ENCODE measurements at places on chromosomes 1 and 21. TPM values are rescaled to one million over a fixed set of nuclear protein-coding genes. Genes with fewer than 3 reads are reported as not detected.

- H3K27ac ChIP-seq, result no peak overlapping the region
- H3K4me1 ChIP-seq, result peaks cover 8% of the 10 kb centered on the region
- H3K27me3 ChIP-seq, result no peaks in the 10 kb centered on the region
- no peak for DNase-seq
Measured at GRCh38 chr1:62097464-62097863, 97.2 kb upstream of the L1TD1 start.

DNA sequence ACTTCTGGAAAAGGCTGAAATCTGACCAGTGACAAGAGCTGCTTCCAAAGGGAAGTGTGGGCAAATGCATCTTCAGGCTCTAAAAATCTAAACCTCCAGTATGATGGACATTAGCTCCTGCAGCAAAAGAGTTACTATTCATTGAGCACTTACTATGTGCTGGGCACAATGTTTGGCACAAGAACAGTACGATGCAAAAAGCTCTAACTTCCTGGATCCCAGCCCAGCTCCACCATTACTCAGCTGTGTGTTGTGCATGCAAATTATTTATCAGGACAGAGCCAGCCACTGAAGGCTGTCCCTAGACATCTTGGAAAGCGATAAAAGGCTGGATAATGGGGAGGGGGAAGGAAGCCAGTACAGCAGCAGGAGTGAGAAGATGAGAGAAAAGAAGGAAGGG is 143.5 kb downstream of the ELAVL4 start:
- H3K4me3 ChIP-seq, result no peak overlapping the region
- H3K36me3 ChIP-seq, result no peaks in the 10 kb centered on the region
- no peak for DNase-seq

DCDC2B gene
- total RNA-seq, result not detected

DNA sequence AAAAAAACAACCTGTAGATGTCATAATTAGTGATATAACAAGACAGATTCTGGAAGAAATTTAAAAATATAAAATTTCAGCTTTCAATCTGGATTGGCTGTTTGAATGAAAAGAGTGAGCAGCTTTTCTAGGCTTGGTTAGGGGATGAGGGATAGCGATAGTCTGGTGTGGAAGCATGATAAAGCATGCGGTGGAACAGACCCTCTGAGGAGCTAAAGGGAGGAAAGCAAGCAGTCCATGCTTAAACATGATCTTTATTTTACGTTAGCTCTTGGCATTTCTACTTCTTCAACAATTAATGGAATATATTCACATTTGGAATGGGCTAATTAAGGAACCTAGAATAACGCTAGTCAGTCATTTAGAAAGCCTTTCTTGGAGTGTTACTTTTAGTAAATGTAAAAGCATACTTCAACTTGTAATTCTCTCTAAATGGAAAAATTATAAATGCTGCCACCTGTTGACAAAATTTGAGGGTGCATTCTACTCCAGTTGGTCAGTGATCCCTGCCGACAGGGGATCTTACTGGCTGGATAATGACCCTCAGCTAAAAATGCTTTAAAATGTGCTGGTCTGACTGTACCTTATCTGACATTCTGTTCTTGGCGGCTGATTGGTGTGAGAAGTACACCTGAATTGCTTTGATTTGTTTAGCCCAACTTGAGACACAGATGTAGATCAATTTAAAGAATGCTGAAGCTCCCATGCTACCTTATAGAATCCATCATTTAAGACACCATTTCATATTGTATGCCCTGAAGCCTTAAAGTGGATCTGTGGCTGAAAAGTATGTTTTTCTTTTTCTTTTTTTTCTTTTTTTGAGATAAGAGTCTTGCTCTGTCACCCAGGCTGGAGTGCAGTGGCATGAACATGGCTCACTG is 61.2 kb downstream of the AK4 start:
- H3K27ac ChIP-seq, result no peak overlapping the region
- H3K4me1 ChIP-seq, result peaks cover 9% of the 10 kb centered on the region
- no peak overlapping the region for H3K4me3 ChIP-seq
- DNase-seq, result no peak

GRCh38 chr21:26982767-26983166 is 15.9 kb upstream of the ADAMTS5 start:
- no peak overlapping the region for H3K27ac ChIP-seq
- H3K27me3 ChIP-seq, result no peaks in the 10 kb centered on the region
- peaks cover 3% of the 10 kb centered on the region for H3K4me1 ChIP-seq

SH3D21 gene
- 10.8 TPM for total RNA-seq

APOBEC4 gene
- not detected for total RNA-seq

TATDN3 gene
- 12.2 TPM for total RNA-seq

DNA sequence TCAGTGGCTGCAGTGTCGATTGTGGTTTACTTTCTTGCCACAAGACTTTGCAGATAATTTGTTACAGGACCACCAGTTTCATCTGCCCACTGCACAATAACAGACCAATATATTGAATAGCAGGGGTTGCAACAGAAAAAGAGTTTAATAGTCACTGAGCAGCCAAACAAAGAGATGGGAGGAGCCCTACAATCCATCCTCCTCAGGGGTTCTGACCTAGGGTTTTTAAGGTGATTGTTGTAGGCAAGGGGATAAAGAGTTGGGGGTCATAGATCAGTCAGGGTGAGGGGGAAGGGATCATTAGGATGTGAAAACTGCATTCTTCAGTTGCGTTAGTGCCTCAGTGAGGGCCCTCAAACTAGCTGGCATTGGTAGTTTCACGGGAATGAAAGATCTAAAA is 110.7 kb upstream of the OLFM3 start:
- H3K4me1 ChIP-seq, result no peaks in the 10 kb centered on the region
- no peak overlapping the region for H3K27ac ChIP-seq
- H3K36me3 ChIP-seq, result no peaks in the 10 kb centered on the region
- DNase-seq, result no peak

DNA sequence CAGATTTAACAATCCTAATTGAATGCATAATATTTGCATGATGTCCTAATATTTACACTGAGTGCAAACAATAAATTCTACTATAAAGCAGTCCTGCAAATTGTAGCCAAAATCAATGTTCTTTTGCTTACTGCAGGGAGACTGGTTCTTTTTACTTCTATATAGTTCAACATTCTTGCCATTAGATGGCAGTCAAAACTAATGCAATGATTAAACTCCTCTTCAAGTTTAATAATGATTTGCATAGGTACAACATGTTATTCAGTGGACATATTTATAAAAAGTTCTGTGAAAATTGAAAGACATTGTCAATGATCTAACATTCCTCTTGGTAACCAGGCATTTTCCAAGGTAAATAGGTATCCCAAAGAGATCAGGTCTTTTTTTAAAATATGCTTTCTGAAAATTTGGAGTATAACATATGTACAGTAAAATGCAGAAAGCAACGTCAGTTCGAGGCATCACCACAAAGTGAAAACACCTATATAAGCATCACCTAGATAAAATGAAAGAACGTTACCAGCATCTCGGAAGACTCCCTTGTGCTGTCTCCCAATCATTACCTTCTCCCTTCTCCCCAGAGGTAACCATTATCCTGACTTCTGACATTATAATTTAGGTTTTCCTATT is 9.8 kb upstream of the FNBP1L start:
- no peaks in the 10 kb centered on the region for H3K27me3 ChIP-seq
- no peak overlapping the region for H3K27ac ChIP-seq
- H3K4me1 ChIP-seq, result peaks cover 4% of the 10 kb centered on the region
- no peak overlapping the region for H3K4me3 ChIP-seq

GRCh38 chr21:38486706-38487105 is 11.6 kb downstream of the ERG start:
- H3K4me1 ChIP-seq, result peaks cover 75% of the 10 kb centered on the region
- peak overlapping the region; percentile 89 for H3K27ac ChIP-seq
- no peak for DNase-seq
- peaks cover 4% of the 10 kb centered on the region for H3K36me3 ChIP-seq
- H3K27me3 ChIP-seq, result no peaks in the 10 kb centered on the region

- peaks cover 18% of the 10 kb centered on the region for H3K4me1 ChIP-seq
- no peak overlapping the region for H3K27ac ChIP-seq
- no peak overlapping the region for H3K4me3 ChIP-seq
- H3K27me3 ChIP-seq, result no peaks in the 10 kb centered on the region
- DNase-seq, result no peak
Measured at GRCh38 chr21:25509862-25510261, 97.4 kb downstream of the MRPL39 start.

DNA sequence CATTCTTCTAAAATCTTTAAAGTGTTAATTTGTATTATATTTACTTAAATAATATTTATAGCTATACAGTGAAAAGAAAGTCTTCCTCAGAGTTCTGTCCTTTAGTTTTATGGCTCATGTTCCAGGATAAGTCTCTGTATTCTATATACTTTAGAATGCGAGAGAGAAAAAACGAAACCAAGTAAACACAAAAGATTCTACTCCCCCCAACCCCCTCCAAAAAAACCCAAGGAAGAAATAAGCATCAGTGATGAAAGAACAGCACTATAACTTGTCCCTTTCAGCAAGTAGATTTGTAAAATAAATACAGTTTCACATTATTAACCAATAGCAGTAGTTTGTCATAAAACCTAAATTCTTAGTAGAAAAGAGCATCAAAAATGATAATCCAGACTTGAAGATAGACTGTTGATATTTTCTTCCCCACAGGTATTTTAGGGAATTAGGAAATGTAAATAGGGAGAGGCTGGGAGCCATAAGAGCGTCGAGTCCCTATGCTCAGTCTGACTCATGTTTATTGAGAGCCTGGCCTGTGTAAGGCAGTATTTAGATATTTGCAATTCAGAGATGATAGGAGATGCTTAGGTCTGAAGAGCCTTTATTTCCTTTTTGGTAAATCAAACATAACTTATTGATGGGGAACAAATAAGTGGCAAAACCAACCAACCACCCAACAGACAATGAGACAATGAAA is 35.5 kb downstream of the CDC14A start:
- DNase-seq, result no peak
- peak overlapping the region; percentile 81 for H3K27ac ChIP-seq

USF1 gene
- total RNA-seq, result 34.3 TPM

GRCh38 chr1:219549215-219549614 is 63.7 kb downstream of the ZC3H11B start:
- no peaks in the 10 kb centered on the region for H3K4me1 ChIP-seq
- no peak overlapping the region for H3K27ac ChIP-seq
- no peaks in the 10 kb centered on the region for H3K27me3 ChIP-seq
- DNase-seq, result no peak
- no peaks in the 10 kb centered on the region for H3K36me3 ChIP-seq
- H3K4me3 ChIP-seq, result no peak overlapping the region

FAAH gene
- 15.0 TPM for total RNA-seq

DNA sequence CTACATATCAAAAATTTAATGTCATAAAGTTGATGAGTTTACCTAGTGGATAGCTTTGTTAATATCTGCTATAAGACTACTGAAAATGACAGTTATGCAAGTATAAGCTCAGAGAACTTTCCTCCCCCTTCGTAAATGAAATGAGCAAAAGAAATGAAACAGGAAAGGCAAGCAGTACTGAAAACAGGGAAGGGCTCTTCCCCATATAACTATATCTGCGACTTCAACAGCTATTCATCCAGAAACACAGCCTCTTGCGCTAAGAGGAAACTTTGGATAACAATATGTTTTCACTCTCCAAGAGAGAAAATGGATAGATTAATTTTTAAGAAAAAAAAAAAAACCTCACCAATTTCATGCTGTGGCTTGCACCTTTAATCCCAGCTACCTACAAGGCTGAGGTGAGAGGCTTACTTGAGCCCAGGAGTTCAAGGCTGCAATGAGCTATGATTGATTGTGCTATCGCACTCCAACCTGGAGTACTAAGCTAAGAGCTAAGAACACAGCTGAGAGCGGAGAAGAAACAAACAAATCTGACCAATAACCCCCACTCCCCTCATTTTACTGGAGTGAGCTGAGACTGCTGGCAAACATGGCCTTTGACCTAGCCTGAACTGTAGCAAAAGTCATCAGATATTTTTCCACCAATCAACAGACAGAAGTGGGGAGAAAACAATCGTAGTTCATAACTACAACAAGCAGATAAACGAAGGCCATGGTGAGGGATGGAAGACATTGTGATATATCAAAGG is 29.0 kb downstream of the METTL18 start:
- no peak overlapping the region for H3K4me3 ChIP-seq
- no peaks in the 10 kb centered on the region for H3K36me3 ChIP-seq
- H3K27me3 ChIP-seq, result peaks cover 22% of the 10 kb centered on the region
- no peak for DNase-seq
- no peaks in the 10 kb centered on the region for H3K4me1 ChIP-seq

HHIPL2 gene
- total RNA-seq, result not detected

- H3K4me3 ChIP-seq, result no peak overlapping the region
- H3K4me1 ChIP-seq, result peaks cover 16% of the 10 kb centered on the region
- H3K27ac ChIP-seq, result no peak overlapping the region
- DNase-seq, result no peak
Measured at GRCh38 chr1:232357416-232357815, 272.5 kb downstream of the SIPA1L2 start.

GRCh38 chr1:117611894-117612483 is 6.1 kb downstream of the TENT5C start:
- H3K4me1 ChIP-seq, result peaks cover 5% of the 10 kb centered on the region
- no peak for DNase-seq
- no peaks in the 10 kb centered on the region for H3K36me3 ChIP-seq
- H3K27me3 ChIP-seq, result peaks cover 14% of the 10 kb centered on the region
- H3K4me3 ChIP-seq, result no peak overlapping the region

DNA sequence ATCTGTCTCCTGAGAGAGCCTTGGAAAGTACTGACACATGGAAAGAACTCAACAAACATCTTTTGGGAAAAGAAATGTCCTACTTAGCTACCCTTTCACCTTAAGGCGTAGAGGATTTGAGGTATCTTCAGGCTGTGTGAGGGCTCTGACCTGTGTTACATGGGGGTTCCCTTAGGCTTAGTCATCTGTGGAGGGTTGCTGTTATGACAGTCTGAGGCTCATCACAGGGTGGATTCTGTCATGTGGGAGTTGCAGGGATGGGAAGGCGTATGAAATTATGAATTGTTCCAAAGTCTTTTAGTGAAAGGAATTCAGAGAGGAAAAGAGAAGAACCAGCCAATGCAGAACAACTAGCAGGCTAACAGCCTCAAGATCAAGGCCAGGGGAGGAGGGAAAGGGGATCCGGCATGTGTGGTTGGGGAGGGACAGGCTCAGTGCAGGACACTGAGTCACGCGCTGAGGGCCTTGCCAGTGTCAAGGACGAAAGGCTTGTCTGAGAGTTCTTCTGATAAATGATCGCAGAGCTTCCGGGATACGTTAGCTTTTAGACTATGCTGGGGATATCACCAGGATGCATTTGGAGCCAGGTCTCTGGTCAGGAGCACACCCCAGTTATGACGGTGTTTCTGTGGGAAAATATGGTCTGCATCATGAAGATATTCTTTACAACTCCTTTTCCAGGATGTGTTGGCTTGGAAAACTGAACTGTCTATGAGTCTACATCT is 24.6 kb upstream of the PLA2G2C start:
- H3K4me3 ChIP-seq, result no peak overlapping the region
- no peak overlapping the region for H3K27ac ChIP-seq
- H3K36me3 ChIP-seq, result no peaks in the 10 kb centered on the region
- DNase-seq, result no peak
- H3K27me3 ChIP-seq, result peaks cover 49% of the 10 kb centered on the region

- DNase-seq, result no peak
- peaks cover 5% of the 10 kb centered on the region for H3K4me1 ChIP-seq
- no peaks in the 10 kb centered on the region for H3K27me3 ChIP-seq
Measured at GRCh38 chr1:24126672-24127023, 14.7 kb upstream of the MYOM3 start.

PTGS2 gene
- 1.5 TPM for total RNA-seq

All from chondrocyte (in vitro differentiated cells).